CD14-positive monocyte (primary cell): ENCODE measurements at places on chromosomes 5 and 9.

GRCh38 chr5:158660726-158661125 lies 439.0 kb downstream of the EBF1 start:
- DNase-seq = no peak

DNA sequence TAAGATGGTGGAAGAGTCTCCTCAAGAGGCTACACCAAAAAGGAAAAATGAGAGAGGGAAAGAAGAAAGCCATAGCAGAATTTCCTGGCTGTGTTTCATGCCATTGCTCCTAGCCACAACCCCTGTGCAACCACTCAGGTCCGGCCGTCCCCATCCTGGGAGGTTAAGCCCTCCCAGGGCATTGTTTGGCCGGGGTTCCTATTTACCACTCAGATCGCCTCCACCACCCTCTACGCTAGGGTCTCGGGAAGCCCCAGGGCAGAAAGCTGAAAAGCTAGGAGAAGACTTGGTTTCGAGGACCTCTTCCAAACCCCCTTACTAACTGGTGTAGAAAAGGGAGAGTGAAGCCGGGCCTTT lies 715 bp downstream of the RC3H2 start:
- DNase-seq = peak; percentile 16

GRCh38 chr5:36606428-36607113 lies at the start of gene SLC1A3:
SLC1A3 (plus strand) TSS chr5:36606606; CDS start chr5:36608424, 1,818 bp downstream.
- DNase-seq = peak; percentile 56

DNA sequence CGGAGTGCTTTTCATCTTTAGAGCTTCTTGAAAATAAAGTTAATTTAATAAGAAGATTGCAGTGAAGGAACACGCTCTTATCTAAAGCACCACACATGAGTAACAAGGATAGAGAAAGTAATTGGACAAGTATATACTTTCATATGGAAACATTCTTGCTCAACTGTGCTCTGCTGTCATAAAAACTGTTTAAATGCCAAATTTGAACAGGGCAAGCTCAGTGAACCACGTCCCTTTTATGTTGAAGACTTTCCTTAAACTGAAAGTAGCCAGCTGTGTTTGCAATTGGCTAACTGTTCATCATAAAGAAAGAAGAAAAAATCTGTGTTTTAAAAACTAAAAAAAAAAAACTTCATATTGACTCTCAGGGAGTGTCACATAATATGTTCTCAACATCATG lies 1610.7 kb upstream of the C9orf72 start:
- no peak for DNase-seq

DNA sequence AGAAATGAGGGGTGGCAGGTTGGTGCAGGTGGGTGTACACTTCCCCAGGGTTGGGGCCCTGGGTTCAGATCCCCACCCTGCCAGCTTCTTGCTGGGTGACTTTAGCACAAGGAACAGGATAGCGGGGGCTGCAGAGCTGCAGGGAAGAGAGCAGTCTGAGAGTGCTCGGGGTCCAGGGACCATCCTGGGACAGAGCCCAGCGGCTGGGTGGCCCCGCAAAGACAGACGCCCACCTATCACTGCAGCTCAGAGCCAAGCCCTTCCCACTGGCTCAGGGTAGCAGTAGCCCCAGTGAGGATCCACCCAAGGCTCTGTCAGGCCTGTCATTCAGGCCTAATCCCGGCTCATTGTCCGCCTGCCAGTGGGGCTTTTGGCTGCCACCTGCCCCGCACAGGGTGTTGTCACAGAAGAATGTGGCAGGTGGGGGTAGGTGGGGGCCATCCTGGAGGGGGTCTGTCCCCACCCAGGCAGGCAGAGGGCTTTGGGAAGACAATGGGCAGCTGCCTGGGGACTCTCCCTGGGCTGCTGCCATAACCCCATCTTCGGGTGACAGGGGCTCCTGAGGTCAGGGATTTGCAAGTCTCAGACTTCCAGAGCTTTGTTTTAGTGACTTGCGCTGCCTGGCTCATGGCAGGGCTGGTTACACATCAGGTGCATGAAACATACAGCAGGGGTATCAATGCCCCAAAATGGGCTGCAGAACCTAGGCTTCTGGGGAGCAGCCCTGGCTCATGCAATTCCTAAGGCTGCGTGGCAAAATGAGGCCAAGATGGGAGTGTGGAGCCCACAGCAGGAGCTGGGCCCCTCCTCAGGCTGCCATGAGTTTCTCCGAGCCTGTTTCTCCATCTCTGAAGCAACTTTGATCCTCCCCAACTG lies 52.1 kb downstream of the BARX1 start:
- DNase-seq = no peak

DNA sequence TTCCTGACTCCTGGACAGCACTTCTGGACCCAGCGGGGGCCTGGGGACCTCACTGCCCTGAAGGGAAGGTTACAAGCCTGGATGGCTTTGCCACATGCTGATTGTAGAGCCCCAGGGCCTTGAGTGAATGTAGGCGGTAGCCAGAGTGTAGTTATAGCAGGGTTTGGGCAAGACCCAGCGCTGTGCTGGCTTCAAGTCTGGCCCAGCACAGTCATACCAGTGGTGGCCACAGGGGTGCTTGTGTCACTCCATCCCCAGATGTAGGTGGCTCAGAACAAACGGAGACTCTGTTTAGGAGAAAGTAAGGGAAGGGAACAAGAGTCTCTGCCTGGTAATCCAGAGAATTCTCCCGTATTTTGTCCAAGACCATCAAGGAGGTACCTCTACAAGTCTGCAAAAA lies 84.6 kb downstream of the STARD4 start:
- no peak for DNase-seq

GRCh38 chr5:66542711-66543110 lies 53.5 kb upstream of the MAST4 start:
- no peak for DNase-seq

- no peak for DNase-seq
Measured at GRCh38 chr5:115553082-115553481, 8.5 kb upstream of the FEM1C start.

GRCh38 chr9:108475813-108476212 lies 380.0 kb downstream of the ACTL7B start:
- DNase-seq = no peak

DNA sequence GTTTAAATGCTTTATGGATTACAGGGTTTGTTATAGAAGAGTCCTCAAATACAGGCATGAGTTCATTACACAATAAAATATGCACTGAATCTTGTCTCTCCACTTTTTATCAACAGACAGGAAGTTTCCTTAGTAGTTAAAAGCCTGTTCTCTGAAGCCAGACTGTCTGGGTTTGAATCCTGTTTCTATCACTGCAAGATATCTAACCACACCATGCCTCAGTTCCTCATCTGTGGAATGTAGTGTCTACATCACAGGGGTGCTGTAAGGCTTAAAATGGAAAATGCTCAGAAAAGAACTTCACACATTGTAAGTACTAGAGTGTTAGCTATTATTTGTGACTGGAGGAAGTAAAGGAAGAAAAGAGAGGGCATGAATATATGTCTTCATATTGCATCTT lies 9.3 kb downstream of the LIX1 start:
- no peak for DNase-seq

GRCh38 chr9:74458832-74459231 lies 38.3 kb upstream of the RORB start:
- no peak for DNase-seq

DNA sequence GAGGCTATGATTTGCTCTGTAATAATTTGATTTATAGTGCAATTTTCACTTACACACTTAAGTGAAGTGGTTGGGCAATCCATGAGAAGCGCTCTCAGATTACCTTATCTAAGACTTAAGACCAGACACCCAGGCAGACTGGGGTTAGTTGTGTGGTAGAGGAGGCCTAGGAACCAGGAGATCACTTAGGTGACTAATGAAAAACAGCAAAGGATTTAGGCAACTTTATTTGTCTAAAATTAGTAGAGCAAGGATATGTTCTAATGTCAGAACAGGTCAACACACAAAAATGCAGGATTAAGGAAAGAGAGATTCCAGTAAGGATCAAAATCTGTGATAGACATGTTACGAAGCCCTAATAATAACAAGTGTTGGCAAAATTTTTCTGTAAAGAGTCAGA lies 913.8 kb downstream of the TLE1 start:
- DNase-seq = no peak

DNA sequence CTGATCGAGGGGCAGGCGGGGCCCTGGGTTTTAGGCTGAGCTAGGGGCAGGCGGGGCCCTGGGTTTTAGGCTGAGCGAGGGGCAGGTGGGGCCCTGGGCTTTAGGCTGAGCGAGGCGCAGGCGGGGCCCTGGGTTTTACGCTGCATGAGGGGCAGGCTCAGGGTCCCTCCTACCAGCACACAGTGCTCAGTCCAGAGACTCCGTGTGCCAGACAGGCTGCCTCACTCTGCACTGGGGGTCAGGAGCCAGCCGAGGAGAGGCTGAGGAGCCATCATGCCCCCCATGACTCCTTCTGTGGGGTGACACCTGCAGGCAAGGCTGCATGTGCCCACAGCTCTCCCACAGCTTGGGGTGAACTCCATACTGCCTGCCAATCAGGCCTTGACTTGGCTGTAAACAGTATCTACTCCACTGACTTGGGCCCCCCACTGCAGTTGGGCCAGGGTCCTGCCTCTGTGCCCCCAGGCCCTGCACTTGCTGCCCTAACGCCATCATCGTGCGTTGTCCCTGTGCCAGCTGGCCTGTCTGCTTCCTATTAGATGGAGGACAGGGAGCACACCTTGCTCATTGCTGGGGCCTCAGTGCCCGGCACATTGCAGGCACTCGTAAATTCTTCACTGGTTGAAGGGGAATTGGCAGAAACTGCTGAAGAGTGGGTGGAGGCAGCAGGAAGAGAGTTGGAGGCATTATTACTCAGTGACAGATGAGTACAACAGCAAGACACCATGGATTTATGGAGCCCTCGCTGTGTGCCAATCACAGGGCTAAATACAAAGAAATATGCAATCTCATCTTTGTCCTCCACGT lies 78.6 kb downstream of the AMBP start:
- DNase-seq = no peak

GRCh38 chr9:20270161-20270560 lies 352.1 kb downstream of the MLLT3 start:
- DNase-seq = no peak

DNA sequence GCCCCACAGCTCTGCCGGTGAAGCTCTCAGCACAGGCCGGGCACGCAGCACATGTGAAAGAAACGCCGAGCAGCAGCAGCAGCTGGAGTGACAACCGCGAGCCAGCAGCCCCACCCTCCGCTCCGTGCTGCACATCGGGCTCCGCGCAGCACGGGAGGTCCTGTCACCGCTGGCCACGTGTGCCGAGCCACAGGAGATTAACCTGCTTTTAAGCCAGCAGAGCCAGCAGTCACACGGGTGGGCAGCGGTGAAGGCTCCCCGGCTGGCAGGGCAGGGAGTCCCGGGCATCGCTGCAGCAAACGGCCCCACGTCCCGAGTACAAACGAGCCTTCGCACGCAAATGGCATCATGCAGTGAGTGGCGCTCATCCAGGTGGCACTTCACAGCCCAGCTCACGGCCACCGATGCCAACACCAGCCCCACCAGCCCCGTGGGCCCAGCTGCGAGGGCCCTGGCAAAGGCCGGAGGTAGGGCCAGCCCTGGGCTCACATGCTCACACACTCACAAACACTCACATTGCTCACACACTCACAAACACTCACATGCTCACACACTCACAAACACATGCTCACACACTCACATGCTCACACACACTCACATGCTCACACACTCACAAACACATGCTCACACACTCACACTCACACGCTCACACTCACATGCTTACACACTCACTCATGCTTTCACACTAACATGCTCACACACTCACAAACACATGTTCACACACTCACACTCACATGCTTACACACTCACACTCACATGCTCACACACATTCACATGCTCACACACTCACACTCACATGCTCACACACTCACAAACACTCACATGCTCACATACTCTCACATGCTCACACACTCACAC lies 11.1 kb downstream of the CCDC187 start:
- DNase-seq = no peak

DNA sequence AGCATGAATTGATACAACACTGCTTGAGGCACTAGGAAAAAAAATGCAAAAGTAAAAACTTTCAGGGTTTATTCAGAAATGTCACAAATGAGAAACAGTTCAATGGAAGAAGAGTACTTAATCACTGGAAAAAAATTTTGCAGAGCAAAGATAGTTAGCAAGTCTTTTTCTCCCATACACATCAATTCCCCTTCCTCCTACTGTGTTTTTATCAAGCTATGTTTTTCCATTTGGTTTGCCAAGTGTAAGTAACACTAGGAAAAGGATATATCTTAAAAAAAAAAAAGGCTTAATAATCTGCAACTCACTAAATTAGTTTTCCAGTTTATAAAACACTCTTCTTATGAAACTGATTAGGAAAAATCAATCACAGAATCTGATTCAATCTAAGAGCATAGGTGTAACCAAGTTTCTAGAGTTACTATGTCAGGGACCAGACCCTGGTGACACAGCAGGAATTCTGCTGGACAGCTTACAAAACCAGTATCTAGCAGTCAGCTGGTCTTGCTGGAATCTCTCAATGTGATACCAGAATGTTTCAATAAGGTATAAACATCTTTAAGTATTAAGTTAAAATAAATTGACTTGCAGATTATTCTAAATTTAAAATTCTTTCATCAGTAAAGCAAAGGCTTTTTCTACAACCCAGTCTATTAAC lies 34.7 kb downstream of the RNF145 start:
- no peak for DNase-seq

- DNase-seq = no peak
Measured at GRCh38 chr9:114855488-114855887, 49.6 kb upstream of the TNFSF15 start.

- no peak for DNase-seq
Measured at GRCh38 chr5:104955479-104955878, 1392.9 kb upstream of the NUDT12 start.

- no peak for DNase-seq
Measured at GRCh38 chr5:79237740-79238560, 2.0 kb downstream of the JMY start.

DNA sequence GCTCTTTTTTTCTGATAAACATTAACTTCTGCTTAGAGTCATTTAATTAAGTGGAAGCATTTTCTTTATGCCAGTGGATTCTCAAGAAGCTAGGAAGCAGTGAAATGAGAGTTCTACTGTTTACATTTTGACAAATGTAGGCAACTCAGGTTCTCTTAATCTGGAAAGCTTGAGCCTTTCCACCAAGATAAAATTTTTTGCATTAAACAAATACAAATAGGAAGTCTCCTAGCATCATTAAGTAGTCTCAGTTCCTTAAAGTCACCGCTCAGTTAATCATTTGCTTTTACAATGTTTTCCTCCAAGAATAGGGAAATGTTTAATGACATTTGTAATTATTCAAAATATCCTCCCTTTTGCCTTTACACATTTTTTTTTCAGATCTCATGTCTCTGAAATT lies 290.4 kb upstream of the PDE4D start:
- peak; percentile 25 for DNase-seq

- DNase-seq = no peak
Measured at GRCh38 chr5:75331-76320, 16.3 kb upstream of the PLEKHG4B start.
